Foreskin keratinocyte (primary cell): ENCODE measurements at places on chromosomes 3 and 15. TPM values are rescaled to one million over a fixed set of nuclear protein-coding genes. Genes with fewer than 3 reads are reported as not detected.

GRCh38 chr3:53384465-53385423 lies 37.4 kb upstream of the DCP1A start:
- DNase-seq = no peak

DNA sequence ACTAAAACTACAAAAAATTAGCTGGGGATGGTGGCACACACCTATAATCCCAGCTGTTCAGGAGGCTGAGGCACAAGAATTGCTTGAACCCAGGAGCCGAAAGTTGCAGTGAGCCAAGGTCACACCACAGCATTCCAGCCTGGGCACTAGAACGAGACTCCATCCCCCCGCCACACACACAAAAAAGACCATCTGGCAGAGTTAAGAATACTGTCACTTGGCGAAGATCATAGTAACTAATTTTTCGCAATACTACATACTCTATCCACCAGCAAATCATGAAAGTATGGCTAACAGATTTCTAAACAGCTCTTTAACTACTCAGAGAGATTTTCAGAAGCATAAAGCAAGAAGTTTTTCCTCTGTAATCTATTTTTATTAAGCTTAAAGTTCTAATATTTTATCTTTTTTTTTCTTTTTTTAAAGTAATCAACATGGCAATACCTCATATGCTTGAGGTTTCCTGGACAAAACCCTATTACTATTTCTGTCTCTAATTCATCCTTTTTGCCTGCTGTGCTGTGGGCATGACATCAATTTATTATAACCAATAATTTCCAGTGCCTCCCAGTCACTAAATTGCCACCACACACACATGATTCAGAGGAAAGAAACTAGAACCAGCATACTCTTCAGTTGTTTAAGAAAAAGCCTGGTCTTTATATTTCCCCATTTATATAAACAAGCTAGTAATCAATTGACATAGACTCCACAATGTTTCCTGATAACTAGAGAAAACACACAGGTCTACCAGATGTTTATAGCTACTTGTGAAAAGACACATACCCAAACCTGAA lies 46.9 kb downstream of the CHSY1 start:
- DNase-seq = no peak

The FOXB1 gene
- not detected in 2 replicates for polyA plus RNA-seq

- DNase-seq = no peak
These were observed 24.6 kb downstream of the SIDT1 start for GRCh38 chr3:113556946-113557335.

DNA sequence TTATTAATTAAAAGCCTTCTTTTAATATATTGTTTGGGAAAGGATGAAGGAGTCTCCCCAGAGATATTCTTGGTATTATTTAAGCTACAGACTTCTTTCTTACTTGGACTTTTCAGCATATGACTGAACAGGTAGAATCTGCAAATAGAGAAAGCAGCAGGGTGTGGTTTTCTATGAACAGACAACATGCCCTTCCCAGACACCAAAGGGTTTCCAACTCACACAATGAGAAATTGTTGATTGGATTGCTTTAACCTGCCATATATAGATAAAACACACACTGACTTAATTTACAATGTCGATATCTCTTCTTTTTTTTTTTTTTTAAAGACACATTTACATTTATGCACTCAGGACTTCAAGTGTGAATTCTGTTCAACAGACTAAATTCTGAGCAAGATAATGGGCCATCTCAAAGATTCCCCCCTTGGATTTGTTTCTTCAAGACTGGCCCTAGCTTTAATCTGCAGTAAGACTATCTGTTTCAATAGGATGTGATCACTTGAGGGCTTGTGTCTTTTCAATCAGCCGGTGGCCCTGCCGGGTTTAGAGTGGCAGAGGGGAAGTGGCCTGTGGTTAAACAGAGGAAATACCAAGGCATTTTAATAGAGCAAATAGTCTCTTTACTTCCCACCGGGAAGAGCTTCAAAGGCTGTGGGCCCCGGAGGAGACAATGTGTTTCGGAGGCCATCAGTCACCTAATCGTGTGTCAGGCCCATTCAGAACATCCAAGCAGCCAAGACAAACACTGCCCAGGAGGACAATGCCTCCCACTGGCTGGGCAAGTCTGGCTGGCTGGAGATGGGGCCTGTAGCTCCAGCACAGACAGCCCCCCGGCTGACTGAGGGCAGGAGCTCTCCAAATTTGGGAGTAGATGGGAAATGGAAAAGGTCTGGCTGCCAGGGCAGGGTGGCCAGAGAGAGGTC lies 6.1 kb downstream of the IL17RD start:
- DNase-seq = no peak

DNA sequence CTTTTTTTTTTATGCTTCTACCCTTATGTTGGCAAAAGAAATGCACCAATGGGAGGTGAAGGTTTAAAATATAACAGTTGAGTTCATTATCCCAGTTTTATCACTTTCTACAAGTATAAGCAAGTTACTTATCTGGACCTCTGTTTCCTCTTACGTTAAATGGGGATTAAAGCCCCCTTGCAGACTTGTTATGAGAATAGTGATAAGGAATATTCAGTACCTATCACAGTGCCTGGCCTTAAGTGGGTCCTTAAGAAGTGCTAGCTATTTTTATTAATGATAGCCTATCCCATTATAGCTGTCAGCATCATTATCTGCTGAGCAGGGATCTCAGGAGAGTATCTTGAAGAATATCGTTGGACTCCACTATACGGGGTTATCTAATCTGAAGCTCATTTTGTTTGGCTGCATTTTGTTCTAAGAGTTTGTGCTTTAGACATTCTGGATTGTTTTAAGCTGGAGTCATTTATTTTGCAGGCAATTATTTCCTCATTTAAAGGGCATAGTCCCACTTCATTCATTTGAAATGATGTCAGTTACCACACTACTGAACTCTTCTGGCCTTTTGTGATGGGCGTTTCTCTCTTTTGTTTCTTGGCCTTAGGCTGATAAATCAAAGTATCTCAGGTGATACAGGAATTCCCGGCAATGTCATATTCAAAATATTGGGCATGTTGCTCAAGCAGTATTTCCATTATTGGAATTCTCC lies 28.8 kb downstream of the RAB8B start:
- peak; percentile 94 for DNase-seq

The CRELD1 gene
- polyA plus RNA-seq = 8.5 and 12.5 TPM in 2 replicates

DNA sequence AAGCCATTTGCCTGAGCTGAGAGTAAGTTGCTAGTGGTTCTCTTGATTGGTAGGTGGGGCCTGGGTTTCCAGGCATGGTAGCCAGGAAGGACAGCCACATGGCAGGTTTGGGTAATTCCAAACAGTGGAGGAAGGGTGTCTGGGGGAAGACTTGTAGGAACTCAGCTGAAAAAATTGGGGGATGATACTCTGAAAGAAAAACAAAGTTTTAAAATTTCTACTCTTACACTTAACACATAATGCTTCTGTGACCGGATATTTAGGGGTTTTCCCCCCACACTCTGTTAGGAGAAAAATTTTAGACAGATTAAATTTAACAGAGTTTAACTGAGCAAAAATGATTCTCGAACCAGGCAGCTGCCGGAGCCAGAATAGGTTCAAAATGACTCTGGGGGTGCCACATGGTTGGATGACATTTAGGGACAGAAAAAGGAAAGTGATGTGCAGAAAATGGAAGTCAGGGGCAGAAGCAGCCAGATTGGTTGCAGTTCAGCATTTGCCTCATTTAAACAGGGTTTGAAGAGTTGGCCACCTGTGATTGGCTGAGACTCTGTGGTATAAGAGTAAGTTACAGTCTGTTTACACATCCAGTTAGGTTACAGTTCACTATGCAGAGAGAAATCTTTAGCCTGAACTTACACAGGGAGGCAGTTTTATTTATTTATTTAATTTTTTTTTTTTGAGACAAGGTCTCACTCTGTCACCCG lies 8.1 kb downstream of the B2M start:
- no peak for DNase-seq

DNA sequence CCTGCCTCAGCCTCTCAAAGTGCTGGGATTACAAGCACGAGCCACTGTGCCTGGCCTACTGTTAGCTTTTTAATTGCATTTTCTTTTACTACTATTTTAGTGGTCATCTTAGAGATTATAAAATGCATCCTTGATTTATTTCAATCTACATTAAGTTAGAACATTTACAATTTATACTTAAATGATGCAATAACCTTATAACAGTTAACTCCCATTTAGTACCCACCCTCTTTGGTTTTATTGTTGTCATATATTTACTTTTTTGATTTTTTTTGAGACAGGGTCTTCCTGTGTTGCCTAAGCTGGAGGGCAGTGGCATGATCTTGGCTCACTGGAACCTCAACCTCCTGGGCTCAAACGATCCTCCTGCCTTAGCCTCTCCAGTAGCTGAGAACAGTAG lies 77.3 kb downstream of the PPCDC start:
- no peak for DNase-seq

DNA sequence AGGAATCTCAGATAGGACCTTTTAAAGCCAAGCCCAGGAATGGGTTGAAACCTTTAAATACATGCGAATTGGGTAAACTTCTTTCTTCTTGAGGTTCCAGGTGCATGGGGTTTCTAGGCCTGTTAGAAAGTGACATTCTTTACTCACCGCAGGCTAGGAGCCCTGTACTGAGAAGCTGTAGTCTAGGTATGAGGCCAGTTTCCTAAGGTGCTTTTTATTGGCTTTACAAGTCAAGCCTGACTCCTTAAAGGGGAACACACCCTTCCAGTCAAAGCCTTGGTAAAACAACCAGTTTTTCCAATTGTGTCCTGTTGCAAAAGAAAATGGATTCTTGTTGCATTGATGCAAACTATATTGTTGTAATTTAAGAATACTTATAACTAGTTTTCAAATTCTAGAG lies 76.1 kb upstream of the ATP11B start:
- peak; percentile 7 for DNase-seq

The KLHL40 gene
- polyA plus RNA-seq = not detected in 2 replicates

The GOLGA6L7 gene
- polyA plus RNA-seq = not detected in 2 replicates

The CTDSPL gene
- 31.4 and 35.8 TPM in 2 replicates for polyA plus RNA-seq

- no peak for DNase-seq
These were observed 144.3 kb downstream of the ALCAM start for GRCh38 chr3:105511031-105511430.

The CERS3 gene
- polyA plus RNA-seq = 11.2 and 14.3 TPM in 2 replicates
